ENCODE measurements at places on chromosomes 5 and 9. TPM values are rescaled to one million over a fixed set of nuclear protein-coding genes. Genes with fewer than 3 reads are reported as not detected.

DNA sequence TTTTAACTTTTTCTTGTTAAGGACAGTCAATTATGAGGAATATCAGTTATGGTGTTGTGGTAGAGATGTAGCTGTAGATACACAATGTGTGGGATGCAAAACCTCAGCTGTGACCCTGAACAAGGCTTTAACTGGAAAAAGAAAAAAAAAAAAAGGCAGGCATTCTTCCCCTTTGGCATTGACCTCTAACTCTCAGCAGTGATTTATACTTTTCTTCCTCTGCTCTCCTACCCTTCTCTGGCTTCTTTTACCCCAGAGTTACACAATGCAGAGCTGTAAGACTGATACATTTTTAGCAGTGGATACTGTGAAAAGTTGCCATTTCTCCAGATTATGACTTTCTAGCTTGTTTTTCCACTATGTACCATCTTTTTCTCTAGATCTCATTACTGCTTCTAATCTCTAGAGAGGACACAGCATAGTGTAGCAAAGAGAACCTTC, 2.0 kb downstream of the CTNNAL1 start:
- no peak for DNase-seq

GRCh38 chr9:72579190-72579589, 57.8 kb downstream of the TMC1 start:
- DNase-seq: no peak

DNA sequence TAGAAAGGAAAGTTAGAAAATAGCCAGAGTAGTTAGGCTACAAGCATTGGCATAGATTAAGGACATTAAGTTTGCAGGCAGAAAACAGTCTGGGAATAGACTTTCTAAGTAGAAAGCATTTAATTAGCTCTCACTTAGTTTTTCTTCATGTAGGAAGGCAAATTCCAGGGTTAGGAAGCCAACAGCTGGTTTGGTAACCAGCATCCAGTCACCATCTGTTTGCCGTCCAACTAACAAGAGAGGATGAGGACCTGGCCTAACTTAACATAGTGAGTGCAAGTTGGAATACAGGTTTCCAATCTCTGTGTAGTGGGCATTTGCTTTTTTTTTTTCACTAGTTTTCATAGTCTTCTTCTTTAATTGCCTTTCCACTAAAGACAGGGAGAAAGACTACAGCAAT, 121.7 kb upstream of the NR3C1 start:
- no peak for DNase-seq

DNA sequence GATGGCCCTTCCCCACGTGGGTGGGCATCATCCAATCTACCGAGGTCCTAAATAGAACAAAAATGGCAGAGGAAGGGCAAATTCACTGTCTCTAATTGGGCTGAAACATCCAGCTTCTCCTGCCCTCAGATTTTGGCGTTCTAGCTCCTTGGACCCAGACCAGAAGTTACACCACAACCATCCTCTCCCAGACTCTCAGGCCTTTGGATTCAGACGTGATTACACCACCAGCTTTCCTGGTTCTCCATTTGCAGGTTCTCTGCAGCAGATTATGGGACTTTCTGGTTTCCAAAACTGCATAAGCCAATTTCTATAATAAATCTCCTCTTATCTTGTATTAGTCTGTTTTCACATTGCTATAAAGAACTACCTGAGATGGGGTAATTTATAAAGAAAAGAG, 73.6 kb upstream of the STARD4 start:
- DNase-seq: no peak

- DNase-seq: no peak
Measured at GRCh38 chr9:86939321-86939720, 8.0 kb downstream of the GAS1 start.

- no peak for DNase-seq
Measured at GRCh38 chr5:73968729-73969128, 342.7 kb downstream of the ARHGEF28 start.

The CLIC3 gene
- total RNA-seq: not detected

The LAMC3 gene
- total RNA-seq: 0.09 TPM
